ENCODE measurements at places on chromosomes 7 and 10.

DNA sequence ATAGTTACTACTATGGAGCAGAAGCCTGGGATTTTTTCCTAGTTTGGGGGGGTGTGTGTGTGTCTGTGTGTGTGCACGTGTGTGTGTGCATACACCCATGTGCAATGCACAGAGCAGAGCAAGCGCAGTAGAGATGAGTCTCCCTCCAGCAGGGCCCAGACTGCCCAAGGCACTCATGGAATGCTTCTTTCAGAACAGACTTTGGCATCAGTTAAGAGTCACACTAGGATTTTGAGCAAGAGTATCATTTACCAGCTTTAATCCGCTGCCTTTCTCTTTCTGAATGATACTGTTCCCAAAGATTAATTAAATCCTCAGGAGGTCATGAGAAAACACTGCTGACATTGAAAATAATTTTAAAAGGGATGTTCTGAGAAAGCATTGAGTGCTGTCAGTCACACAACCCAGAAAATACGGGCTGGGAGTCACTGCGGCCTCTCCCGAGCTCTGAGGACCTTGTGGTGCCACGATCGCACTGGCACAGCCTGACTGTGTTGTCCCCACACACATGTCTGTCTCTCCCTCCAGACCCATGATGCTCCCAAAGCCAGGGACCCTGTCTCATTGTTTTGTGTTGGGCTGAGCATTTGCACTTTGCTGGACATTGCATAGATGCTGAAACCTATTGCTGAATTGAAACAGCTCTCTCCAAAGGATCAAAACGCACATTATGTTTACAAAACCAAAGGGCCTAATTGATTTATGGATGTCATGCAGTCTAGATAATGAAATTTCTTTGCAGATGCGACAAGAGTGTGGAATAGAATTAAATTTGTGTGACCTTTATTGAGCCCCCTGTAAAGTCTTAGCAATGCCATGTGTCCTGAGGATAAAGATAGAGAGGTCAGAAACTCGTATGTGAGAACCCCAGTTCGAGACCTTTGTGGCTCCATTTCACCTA is 54.7 kb upstream of the FIGNL1 start:
- DNase-seq, result no peak

DNA sequence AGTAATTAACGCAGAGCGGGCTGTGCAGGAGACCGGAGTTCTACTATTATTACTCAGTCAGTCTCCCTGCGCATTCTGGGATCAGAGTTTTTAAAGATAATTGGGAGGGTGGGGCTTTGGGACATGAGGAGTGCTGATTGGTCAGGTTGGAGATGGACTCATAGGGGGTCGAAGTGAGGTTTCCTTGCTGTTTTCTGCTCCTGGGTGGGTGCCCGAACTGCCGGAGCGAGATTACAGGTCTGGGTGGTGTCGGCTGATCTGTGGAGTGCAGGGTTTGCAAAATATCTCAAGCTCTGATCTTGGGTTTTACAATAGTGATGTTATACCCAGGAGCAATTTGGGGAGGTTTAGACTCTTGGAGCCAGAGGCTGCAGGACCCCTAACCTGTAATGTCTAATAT is 3.9 kb upstream of the LRRC27 start:
- no peak for DNase-seq

GRCh38 chr7:64947252-64948000 is 43.4 kb downstream of the ZNF117 start:
- DNase-seq, result no peak

GRCh38 chr7:231030-231857 is 38.9 kb downstream of the FAM20C start:
- no peak for DNase-seq

DNA sequence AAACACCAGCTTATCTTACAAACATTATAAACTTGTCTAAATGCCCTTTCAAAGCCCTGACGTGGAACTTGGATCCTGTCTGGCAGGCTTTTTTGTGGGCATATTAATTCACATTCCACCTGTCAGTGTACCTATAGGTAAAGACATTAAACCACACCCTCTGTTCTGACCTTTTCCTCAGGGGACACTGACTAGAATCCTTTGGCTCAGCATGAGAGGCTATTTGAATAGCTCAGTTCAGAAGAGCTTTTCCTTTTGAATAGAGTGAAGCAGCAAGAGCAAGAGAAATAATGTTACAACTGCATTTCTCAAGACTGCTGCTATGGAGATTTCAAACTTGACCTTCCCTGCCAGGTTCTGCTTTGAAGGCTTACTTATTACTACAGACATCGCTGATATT is 76.9 kb downstream of the CYP51A1 start:
- peak; percentile 5 for DNase-seq

GRCh38 chr7:73971704-73972341 is 56.1 kb upstream of the ELN start:
- DNase-seq, result no peak

GRCh38 chr7:144137501-144137900 is 14.5 kb downstream of the OR2A14 start:
- no peak for DNase-seq

- DNase-seq, result no peak
These were observed 133.4 kb upstream of the MKLN1 start for GRCh38 chr7:131194070-131194865.

DNA sequence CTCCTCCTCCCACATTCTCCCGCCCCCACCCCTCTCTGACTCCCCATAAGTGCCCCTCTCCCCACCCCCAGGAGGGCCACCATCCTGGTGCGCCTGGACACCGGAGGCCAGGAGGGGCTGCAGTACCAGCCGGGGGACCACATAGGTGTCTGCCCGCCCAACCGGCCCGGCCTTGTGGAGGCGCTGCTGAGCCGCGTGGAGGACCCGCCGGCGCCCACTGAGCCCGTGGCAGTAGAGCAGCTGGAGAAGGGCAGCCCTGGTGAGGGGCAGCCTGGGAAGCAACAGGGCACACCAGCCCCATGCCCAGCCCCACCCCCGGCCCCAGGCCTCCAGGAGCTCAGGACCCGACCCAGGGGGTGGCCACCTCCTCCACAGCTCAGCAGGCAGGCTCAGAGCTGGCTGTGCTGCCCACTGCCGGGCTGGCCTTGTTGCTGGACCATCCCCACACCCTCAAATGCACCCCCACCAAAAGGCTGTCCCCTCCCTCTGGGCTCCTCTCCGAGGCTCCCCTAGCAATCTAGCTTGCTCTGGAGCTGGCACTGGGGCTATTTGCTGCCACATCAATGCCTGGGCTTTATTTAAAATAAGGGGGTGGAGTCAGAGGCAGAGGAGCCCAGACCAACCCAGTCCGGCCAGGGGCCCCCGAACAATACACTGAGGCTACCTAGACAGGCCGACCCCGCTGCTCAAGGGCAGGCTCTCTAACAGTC is 14.8 kb downstream of the ATG9B start:
- no peak for DNase-seq

DNA sequence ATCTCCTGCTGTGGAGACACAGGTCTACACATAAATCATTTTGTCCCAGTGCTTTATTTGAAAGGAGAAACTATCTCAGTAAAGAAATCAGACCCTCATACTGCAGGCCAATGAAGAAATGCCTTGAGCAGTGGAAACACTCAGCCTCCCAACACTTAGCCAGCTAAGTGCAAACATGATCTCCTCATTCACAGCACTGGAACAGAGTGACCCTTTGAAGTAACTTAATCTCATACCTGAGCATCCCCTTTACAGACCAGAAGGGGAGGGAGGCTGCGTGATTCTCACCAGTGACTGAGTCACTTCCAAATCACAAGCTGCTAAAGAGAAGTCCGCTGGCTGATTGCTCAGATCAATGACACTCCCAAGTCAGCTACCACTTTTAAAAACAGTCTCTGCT is 4.5 kb downstream of the CHST15 start:
- DNase-seq, result no peak

DNA sequence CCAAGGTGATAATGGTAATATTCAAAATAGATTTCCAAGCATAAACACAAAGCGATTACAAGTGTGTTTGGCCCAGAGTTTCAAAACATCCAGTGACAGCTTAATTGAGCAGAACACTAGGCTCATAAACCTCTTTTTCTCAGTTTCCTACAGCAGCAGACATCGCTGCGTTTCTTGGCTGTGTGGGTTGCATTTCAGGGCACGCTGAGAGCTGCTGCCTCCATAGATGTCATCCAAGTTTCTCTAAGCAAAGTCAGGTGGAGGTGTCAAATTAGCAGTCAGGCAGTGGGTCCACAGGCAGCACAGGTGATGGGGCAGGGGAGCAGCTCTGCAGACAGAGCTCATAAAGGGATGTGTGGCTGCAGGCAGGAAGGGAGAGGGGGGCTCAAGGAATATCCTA is 50.5 kb upstream of the COL13A1 start:
- DNase-seq, result no peak

DNA sequence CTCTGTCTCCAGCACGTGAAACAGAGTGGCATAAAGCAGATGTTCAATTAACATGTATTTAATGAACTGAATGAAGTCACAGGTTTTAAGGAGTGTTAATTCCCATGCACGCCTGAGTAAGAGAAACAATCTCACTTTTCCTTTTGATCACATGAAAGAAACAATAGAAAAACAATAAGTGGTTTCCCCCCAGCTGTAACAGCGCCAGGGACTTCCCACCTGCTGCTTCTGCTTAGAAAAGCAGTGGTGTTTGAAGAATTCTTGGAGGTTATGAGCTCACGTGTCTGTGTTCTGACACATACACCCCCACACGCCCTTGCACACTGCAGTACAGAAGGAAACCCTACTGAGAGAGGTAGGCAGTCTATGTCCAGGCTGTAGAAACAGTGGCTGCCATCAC is 51.3 kb upstream of the FRMD4A start:
- peak; percentile 90 for DNase-seq

GRCh38 chr7:37048674-37049073 is 324.4 kb upstream of the AOAH start:
- DNase-seq, result no peak

GRCh38 chr10:95782318-95782717 is 26.4 kb downstream of the ENTPD1 start:
- no peak for DNase-seq
